Chondrocyte (in vitro differentiated cells): ENCODE measurements at places on chromosomes 5 and 9.

DNA sequence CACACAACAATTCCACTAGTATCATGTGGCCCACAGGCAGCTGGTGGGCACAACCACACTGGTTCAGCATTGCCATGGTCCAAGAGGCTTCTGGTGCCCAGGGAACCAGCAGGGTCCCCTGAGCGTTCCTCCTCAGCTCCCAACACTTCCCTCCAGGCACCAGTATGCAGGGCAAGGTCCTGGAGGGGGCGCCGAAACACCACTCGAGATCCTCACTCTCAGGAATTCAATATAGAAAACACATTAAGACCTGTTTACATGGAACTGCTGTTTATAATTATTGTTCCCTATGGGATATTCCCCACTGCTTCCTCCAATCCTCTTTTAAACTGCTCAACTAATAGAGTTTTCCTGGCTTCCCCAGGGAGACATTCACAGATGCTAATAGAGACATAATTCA is 91.9 kb upstream of the GABRP start:
- DNase-seq, result no peak

DNA sequence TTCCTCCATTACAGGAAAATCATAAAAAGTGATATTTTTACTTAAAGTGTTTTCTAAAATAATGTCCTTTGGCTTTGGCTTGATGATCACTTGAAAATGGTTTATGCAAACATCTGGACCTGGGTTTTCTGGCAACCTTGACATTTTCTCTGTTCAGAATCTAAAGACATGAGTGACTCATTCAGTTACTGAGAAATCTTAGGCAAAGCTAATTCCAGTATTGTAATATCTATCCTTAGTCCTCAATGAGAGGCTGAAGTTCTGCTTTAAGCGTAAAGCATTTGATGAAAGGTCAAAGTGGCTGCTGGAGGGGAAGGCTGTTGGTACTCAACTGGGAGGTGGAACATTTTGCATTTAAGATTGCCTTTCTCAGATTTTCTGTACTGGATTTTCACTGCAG is 2.3 kb downstream of the MAN2A1 start:
- no peak for DNase-seq

GRCh38 chr9:113734826-113735225 is 141.3 kb upstream of the ZNF618 start:
- no peak for DNase-seq

DNA sequence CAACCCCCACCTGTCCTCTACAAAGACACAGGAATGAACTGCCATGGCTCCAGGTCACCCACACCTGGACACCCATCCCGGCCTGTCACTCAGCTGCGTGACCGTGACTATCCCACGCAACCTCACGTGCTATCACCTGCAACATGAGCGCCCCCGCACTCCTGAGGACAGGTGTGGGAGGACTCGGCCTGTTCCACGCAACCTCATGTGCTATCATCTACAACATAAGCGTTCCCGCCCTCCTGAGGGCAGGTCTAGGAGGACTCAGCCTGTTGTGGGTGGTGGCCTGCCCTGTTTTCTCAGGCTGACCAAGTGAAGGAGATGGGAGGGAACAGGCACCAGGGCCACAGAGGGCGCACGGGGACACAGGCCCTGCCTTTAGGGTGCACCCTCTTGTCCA is 4.1 kb downstream of the QSOX2 start:
- no peak for DNase-seq

DNA sequence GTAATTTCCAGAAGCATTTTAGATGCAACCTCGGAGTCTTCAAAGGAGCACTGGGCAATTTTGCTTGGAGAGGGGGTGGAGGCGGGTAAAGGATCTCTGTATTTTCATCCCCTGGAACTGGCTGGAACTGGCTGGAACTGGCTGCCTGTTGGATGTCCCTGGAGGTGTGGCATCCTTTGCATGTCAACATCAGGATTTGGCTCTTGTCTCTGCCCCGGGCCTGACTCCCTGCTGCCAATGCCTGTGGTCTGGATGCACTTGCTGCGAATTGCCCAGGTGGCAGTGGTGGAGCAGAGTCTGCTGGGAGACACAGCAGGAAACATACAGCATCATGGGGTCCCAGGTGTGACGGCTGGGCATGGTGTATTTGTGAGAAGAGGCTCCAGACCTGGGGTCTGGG is 391.3 kb downstream of the GADD45G start:
- DNase-seq, result no peak

GRCh38 chr5:76099286-76099702 is 16.1 kb downstream of the SV2C start:
- DNase-seq, result no peak

- DNase-seq, result no peak
Measured at GRCh38 chr9:18544456-18544855, 70.5 kb downstream of the ADAMTSL1 start.

- no peak for DNase-seq
Measured at GRCh38 chr9:25094518-25094917, 548.8 kb upstream of the IZUMO3 start.

DNA sequence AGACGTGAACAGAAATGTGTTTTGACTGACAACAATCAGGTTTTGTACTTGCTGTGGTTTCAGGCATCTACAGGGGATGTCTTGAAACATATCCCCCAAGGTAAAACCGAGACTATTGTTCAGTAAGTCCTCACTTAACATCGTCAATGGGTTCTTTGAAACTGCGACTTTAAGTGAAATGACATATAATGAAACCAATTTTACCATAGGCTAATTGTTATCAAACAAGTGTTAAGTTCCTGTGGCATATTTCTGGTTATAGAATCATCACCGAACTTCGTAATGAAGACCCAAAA is 16.4 kb upstream of the OMD start:
- DNase-seq, result no peak

GRCh38 chr9:133832877-133833276 is 94.7 kb upstream of the SARDH start:
- no peak for DNase-seq

- no peak for DNase-seq
Measured at GRCh38 chr5:146832985-146833732, 45.4 kb downstream of the PPP2R2B start.
